ENCODE measurements at places on chromosomes 16 and 17.

- no peak for DNase-seq
Observed at GRCh38 chr16:68695575-68695974, 41.5 kb upstream of the CDH1 start.

DNA sequence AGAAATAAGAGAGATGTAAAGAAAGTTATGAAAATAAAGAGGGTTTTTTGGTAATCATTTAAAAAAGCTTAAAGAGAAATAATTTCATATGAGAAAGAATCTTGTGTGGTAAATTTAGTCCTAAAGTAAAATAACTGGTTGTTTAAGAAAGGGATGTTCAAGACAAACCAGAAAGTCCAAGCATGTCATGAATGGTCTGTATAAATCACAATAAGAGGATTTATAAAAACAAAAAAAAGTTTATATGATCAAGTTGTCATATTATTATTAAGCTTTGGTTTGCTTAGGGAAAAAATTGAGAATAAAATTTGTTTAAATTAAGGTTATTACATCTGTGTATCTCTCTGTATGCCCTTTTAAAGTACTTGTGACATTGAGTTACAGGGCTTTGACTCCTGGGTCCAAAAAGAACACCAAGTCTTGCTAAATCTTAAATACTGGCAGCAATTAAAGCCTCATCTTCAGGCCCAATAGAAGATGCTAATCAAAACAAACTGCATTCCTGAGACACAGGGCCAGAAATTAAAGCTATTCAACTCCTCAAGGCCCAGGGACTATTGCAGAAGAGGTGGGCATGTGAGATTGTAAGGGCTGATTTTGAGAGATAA is 15.6 kb upstream of the TRIM25 start:
- peak; percentile 15 for DNase-seq

DNA sequence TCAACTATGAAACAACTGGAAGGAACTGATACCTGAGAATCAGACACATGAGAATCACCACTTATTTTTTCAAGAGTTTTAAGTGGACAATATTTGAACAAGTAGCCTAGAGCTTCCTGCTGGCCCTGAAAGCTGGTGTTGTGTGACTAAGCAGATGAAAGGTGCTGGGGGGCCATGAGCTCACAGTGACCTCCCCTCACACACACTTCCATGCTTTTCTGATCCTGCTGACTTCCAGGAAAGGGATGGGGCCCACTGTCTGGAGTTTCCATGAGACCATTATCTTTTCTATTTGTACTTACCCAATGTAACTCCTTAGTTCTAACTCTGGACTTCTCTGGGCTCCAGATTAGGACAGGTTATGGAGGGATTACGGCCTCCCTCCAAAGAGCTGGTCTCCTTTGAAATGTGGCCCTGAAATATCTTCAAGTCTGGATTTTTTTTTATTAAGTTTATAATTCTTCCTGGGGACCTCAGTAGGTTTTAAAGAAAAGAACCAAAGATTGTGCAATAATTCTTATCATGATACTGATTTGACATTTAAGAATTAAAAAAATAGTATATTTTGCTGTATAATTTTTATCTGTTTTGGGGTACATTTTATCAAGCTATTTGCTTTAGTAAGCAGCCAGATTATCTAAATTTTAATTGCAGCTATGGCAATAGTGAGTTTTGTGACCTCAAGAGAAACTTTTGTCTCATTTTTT is 4.9 kb downstream of the CAPNS2 start:
- DNase-seq: no peak

DNA sequence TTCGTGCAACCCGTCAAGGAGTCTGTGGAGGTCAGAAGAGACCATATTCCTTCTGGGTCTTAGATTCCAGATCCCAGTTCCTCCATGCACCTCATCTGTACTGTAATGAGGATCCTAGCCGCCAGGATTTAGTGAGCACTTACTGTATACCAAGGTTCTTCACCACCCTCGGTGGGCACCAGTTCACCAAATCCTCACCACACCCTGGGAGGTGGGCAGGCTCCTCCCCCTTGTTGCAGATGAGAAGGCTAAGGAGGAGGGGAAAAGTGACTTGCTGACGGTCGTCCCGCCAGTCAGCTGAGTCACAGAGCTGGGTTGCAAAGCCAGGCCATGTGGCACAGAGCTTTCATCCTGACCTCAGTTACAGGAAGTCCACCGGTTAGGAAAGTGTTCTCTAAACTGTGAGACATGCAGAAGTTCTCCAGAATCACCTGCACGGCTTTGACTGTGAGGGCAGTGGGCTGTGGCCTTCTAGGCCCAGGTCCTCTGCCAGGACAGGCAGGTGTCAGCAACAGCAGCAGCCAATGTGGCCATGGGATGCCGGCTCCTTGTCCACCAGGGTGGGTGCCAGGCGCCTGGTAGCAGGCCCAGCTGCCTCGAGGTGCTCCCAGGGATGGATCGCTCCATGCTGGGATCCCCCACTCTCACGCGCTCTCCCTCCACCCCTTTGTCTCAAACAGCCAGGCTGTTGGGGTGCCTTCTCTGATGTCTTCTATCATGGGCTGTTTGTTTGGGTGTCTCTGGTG is 240.3 kb upstream of the GSE1 start:
- peak; percentile 85 for DNase-seq

GRCh38 chr16:77443357-77444146 is 8.7 kb upstream of the ADAMTS18 start:
- DNase-seq: no peak

GRCh38 chr16:12083631-12084030 is 107.1 kb downstream of the SNX29 start:
- no peak for DNase-seq

DNA sequence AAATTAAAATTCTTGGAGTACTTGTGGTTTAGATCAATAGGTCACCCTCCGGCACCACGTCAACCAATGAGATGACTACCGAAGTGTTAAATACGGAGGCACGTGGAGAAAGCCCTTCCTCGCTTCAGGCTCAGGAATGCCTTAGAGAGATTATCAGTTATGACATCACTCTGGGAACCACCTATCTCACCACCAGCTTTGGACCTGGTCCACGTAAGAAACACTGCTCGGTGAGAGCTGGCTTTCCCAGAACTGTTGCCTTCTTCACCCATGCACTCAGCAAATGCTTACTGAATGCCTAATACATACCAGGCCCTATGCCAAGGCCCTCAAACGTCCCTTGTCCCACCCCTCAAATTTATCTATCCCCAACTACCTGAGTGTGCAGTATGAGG is 71.3 kb downstream of the SMG6 start:
- DNase-seq: peak; percentile 82

DNA sequence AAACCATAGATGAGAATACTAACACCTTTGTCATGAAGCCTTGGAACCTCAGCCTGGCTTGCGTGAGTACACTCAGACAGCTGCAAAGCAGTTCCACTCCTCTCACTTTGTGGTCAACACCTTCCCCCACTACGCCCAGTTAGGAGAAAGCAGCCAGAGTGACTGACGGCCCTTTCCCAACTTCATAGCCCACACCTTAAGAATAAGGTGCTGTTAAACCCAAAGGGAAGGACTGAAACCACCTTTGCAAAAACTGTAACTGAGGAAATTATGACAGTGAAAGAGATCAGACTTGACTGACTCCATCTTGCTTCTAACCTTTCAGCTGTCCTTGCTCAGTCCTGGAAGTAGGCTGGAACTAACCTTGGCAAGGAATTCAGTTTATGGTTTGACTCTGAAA is 13.7 kb downstream of the N4BP1 start:
- no peak for DNase-seq

- DNase-seq: no peak
Observed at GRCh38 chr16:83633286-83633685, 174.5 kb upstream of the HSBP1 start.

- no peak for DNase-seq
Observed at GRCh38 chr16:86052926-86053325, 154.0 kb downstream of the IRF8 start.

- DNase-seq: no peak
Observed at GRCh38 chr16:28826141-28826540, 3.3 kb downstream of the ATXN2L start.

DNA sequence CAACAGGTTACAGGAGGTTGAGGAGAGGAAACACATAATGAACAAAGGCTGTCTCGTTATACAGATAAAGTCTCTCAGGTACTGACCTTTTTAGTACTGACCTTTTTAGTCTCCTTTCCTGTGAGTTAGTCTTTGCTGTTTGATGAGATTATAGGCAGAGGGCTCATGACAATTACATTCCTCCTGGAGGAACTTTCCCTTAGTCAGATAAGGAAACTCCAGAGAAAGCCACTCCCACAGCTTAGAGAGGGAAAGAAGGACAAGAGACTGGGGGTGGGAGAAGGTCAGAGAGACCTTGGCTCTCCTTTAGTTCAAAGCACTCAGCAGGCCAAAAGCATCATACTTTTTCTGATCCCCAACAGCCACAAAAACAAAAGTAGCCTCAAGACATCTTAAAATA is 15.3 kb upstream of the PSMD7 start:
- DNase-seq: no peak

DNA sequence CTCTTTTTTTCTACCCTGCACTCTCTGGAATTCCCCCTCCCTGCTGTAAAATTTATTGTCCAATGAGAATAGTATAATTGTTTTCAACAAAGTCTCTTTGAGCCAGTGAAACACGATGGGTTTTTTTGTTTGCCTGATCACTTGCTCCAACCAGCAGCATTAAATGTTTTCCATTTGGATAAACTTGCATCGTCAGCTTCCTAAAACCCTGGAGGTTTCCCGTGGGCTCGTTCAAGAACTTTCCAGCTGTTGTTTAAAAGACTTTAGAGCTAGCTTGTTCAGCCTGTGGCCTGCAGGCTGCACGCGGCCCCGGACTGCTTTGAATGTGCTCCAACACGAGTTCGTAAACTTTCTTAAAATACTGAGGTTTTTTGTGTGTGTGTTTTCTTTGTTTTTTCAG is 14.9 kb downstream of the NAGPA start:
- no peak for DNase-seq

DNA sequence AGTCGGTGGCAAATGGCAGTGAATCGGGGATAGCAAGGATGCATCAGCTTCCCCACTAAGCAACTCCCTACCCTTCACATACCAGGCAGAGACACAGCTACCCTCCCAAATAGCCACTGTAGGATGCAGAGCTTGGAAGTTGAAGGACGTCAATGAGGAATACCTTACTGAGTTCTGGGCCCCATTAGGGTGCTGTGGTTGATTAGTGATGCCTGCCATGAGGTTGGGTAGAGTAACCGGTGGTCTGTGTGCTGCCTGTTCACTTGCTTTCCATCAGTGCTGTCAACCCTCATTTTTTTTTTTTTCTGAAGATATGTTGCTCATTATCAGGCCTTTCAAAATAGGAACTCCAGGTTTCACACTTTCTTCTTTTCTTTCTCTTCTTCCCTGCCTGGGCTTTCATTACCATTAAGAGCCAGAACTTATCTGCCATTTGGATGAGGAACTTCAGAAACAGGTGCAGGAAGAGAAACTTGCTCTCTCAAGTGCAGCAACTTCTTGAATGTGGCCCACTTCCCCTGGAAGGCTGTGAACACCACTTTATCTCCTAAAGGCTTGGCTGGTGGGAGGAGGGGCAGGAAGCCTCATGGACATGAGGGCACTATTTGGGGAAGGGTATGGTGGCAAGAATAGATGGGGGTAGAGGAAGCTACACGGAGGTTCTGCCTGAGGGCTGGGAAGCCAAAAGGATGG is 183.5 kb downstream of the NTN1 start:
- no peak for DNase-seq

DNA sequence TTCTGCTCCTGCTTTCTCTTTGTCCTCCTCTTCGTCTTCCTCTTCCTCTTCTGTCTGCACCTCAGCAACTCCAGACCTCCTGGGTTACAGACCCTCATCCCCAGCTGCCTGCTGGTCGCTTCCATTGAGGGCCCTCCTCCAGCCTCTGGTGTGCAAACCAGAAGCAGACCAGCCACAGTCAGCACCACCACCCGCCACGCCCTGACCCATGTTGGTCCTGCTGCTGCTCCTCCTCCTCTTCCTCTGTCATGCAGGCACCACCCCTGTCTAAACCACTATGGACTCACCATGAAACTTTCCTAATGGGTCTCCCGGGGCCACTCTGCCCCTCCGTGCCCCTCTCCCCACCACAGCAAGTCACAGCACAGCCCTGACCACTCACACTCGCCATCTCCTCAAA is 11.4 kb upstream of the OGFOD3 start:
- DNase-seq: no peak

GRCh38 chr17:39999067-39999466 is 16.2 kb upstream of the CSF3 start:
- DNase-seq: no peak

DNA sequence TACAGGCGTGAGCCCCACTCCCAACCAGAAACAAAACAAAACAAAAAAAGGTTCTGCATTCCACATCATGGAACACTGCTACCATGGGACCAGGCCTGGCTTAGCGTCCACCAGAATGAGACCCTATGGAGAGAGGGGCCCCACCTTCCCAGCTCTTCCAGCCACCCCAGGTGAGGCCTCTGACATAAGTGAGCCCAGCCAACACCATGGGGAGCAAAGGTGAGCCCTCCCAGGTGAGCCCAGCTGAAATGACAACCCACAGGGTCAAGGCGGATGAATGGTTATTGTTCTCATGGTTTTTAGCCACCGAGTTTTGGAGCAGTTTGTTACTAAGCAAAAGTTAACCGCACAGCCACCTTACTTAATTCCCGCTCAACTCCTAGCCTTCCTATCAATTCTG is 16.3 kb downstream of the LGALS3BP start:
- DNase-seq: no peak

GRCh38 chr17:40966848-40967247 is at the start of gene KRT39:
Gene KRT39 (minus strand): TSS chr17:40966948. CDS start chr17:40966856, 92 bp downstream.
- no peak for DNase-seq

DNA sequence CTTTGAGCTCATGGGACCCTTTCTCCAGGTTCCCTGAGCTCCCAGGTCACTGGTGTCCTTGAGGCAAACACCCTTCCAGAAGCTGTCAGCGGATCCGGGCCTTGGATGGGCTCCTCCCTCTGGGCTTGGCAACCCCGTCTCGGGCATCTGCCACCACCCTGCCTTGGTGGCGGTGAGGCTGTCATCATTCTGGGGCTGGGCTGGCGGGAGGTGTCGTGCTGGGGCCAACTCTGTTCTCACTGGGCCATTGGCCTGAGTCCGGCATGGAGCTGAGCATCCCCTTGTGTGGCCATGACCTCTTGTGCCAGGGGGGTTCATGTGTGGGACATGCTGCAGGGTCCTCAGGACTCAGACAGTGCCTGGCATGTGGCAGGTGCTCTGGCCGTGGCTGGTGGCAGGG is 197.6 kb downstream of the LAT start:
- DNase-seq: no peak

DNA sequence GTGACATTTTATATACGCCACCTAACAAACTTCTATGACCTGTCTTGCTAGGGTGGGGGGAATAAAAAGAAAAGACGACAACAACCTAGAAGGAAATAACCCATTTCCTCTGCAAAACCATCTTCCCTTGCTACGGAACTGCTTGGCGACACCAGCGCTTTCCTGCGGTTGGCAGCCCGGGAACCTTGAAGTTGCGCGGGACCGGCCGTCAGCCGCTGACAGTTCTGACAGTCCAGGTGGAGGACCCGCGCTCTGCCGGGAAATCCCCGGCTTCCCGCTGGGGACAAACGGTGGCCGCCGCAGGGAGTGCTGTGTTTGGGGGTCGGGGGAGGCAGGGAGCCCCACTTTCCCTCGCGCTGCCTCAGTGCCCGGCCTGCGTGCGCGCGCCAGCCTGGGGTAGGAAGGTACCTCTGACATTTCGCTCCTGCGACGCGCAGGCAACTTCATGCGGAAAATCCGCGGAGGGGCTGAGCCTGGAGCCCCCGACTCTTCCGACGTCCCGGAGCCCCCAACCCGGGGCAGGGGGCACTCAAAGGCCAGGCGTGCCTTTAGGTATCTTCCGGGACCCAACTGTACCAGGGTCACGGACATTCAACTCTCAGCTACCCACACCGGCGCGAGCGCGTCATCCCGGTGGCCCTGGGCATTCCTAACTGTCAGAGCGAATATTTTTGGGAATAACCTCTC is 516 bp downstream of the SLC16A6 start:
- DNase-seq: no peak
